ENCODE measurements at places on chromosomes 7 and 10.

GRCh38 chr10:71323407-71323806 is 4.3 kb downstream of the SLC29A3 start:
- DNase-seq: peak; percentile 64

DNA sequence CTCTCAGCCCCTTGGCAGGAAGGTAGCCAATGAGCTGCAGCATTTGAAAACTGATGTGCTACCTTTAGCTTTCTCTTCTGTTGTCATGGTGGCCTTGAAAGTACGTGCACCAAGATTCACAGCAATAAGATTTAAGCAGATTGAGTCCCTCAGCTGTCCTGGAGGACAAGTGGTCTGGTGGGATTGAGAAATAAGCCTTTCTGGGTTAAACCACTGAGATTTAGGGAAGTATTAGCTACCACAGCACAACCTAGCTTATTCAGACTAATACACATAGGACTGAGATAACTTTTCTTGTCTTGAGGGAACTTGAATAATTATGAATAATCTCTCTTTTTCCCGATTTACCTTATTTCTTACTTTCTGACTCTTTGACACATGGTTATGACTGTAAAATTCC is 324.0 kb downstream of the PTEN start:
- DNase-seq: no peak

DNA sequence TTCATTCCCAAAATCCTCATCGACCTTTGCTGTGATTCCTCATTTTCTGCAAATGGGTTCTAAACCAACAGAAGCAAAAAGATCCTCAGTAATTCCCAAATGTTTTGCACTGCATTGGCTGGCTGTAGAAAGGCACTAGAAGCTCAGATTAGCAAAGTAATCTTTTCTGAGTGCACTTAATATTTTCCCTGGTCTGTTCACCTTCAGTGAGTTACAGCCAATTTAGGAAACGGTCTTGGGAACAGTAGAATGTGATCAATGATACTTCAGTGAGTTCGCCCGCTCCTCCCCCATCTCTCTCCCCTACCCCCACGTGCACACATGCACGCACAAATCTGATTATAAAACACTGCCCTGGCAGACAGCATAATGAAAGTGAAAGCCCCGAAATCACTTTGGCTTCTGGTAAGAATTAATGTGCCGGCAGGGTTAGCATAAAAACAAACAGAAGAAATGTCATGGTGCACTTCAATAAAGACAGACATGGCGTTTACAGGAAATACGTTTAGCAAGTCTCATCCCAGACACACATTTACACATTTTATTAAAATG is 201.3 kb upstream of the CDCA7L start:
- DNase-seq: no peak

DNA sequence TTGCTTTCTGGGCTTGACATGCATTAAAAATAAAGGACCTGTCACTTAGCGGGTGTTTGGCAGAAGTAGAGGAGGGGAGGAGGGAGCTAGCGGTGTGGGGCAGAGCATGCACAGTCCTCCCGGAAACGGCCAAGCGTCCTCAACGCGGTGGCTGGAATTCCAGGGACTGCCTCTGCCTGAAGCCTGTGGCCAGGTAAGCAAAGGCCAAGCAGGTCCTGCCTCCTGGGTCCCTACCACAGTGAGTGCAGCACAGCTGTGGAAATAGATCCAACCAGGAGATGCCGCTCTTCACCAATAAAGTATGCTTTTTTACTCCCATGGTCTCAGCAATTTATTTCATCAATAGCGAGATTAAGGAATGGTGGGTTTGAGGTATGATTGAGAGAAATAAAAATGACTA is 323.4 kb downstream of the WDR37 start:
- no peak for DNase-seq

DNA sequence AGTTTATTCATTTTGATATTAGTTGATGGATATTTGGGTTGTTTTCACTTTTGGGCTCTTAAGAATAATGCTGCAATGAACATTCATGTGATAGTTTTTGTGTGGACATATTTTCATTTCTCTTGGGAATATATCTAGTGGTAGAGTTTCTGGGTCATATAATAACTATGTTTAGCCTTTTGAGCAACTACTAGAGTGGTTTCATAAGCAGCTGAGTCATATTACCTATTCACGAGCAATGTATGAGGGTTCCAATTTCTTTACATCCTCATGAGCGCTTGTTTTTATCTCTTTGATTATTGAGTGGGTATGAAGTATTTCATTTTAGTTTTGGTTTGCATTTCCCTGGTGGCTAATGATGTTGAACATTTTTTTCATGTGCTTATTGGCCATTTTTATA is 182.6 kb downstream of the PON1 start:
- no peak for DNase-seq

GRCh38 chr7:100585511-100586265 is at the start of gene LRCH4:
Gene LRCH4 (minus strand): TSS chr7:100586129. CDS start chr7:100586100, 29 bp downstream.
- no peak for DNase-seq

GRCh38 chr7:134558370-134558769 is 9.5 kb downstream of the AKR1B15 start:
- no peak for DNase-seq

DNA sequence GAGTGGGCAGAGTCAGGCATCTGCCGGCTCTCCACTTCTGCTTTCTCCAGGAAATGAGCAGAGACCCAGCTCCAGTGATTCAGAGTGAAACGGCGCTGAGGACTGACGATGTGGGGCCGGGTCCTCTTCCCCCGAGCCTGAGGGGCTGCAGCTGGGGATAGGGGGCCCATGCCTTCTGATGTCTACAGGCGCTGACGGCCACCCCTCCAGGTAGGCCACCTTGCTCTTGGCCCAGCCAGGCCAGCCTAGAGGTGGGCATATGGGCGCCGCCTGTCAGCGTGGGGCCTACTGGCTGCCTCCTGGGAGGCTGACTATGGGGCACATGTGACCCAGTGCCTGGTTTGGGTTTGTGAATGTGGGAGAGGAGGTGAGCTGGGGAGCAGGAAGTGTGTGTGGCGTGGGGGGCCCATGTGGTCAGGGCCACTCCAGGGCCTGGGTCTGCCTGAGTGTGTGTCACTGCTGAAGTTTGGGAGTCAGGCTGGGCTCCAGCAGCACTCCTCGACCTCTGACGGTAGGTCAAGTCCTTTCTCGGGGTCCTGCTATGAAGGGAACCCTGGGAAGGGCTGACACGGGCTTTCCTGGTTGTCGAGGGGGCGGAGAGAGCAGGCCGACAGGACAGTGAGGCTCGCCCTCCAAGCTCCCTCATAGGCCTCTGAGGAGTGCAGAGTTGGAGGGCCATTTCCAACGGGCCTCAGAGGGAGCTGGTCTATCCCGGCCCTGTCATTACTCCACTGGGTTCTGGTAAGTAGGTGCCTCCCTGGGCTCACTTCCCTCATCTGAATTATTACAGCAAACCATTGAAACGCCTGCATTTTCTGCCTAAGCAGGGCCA is at the start of gene WDFY4:
Gene WDFY4, plus strand, starts transcription at position 82 of the 832 bp plus-strand sequence. CDS start 24,860 bp downstream, outside the sequence.
- no peak for DNase-seq

GRCh38 chr10:15684768-15685167 is 35.0 kb downstream of the ITGA8 start:
- DNase-seq: no peak

DNA sequence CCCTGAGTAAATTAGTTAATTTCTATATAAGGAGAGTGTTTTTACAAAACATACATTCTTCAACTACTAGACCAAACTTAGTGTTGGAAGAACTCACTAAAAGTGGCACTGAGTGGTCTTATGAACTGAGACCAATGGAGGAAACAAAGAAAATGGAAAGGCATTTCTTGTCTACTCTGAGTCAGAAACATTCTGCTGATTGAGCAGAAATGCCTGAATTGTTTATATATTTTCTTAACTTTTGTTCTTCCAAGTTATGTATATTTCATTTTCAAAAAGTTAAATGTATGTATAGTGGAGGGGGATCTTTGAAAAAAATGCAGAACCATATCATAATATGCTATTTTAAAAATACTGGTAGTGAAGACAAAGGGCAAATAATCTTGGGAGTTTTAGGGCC is 320.7 kb downstream of the HGF start:
- DNase-seq: no peak

DNA sequence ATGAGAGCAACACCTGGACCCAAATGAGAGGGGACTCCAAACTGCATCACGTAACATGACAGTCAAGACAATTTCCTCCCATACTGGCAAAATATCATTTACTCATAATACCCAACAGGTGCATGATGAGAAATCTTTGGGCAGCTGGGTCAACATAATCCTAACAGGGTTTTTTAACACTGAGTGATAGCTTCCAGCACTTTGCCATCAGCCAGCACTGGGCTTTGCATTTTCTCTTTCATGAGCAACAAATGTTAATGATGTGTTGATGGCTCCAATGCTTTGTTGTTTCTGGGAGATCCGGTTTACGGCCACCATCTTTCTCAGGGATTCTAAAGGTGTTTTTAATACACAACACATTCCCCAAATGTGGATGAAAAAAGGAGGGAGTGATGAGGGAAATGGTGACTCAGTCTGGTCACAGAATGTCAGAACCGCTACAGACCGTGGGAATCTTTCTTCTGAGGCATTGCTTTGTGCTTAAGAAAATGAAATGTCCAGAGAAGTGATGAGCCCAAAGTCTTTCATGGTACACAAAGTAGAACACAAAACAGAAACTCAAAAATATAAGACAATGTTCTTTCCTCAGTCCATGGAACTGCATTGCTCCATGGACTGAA is 705.7 kb upstream of the IGFBP3 start:
- no peak for DNase-seq

GRCh38 chr7:34222722-34223121 is 317.4 kb downstream of the BMPER start:
- DNase-seq: no peak

GRCh38 chr10:88458209-88458608 is 124.9 kb downstream of the RNLS start:
- no peak for DNase-seq

GRCh38 chr10:109741712-109742111 is 181.6 kb downstream of the XPNPEP1 start:
- peak; percentile 5 for DNase-seq

GRCh38 chr7:150992833-150993302 is 2.1 kb downstream of the NOS3 start:
- DNase-seq: peak; percentile 58

GRCh38 chr7:121521711-121522400 is 125.7 kb upstream of the FAM3C start:
- DNase-seq: no peak

DNA sequence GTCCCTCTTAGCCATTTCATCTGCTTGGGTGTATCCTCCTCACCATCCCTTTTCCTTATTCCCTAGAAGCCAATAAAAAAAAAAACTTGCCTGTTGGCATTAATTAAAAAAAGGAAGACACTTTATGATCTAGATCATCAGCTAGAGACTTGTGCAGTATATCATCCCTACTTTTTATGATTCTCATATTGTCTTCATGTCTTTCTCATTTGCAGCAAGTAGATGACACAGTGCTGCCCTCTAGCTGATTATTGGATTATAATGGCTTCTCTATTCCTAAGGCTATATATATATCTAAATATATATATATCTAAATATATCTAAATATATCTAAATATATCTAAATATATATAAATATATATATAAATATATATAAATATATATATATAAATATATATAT is 272.4 kb upstream of the LRGUK start:
- DNase-seq: peak; percentile 73

GRCh38 chr10:46264336-46264735 is 22.5 kb upstream of the ANTXRL start:
- DNase-seq: no peak

- DNase-seq: no peak
Measured at GRCh38 chr7:33750177-33750576, 155.2 kb upstream of the BMPER start.

DNA sequence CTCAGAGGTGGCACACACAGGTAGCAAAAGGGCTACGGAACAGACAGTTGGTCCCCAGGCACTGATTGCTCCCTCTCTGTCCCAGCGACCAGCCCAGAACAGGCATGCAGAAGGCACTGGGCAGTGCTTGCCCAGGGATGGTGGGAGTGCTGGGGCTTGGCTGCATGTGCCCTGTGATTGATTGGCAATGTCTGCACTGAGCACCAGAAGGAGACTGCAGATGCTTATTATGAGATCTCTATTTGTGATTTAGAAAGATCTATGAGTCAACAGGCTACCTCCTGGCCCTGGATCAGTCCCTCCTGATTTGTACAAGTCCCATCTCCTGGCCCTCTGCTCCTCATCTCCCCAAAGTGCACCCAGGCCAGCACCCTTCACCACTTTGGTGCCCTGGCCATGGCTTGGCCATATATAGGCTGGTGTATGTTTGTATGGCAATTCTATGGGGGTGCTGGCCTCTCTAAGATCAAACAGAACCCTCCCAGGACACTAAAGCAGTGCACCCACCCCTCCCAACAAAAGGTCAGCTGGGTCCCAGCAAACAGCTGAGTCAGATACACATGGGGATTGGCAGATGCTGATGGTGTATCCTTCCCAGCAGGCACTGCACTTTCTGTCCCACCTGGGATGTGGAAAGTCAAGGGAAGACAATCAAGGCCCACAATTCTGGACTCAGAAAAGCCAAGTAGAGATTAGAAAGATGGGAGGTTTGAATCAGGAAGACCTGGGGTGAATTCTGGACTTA is 30.9 kb downstream of the CAMK2B start:
- DNase-seq: no peak

- no peak for DNase-seq
Measured at GRCh38 chr7:154096-154799, 38.1 kb upstream of the FAM20C start.

- DNase-seq: no peak
Measured at GRCh38 chr7:50069613-50070012, 23.4 kb downstream of the ZPBP start.

DNA sequence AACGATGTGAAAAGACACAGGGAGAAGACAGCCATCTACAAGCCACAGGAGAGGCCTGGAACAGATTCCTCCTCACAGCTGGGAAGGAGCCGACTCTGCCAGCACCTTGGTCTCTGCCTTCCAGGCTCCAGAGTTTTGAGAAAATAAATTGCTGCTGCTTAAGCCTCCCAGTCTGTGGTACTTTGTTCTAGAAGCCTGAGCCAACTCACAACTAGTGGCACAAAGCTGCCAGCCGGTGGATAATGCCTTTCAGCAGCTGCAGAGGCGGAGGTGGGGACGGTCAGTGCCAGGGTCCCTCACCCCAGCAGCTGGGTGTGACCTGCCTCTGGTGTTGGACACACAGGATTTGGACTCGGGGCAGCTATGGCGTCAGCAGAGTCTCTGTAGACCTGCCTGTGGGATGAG is 255.4 kb upstream of the PITRM1 start:
- no peak for DNase-seq
